ENCODE measurements at places on chromosomes 5 and 9.
A peak's percentile ranks its signal among the peaks of the same experiment; 100 is the strongest.

DNA sequence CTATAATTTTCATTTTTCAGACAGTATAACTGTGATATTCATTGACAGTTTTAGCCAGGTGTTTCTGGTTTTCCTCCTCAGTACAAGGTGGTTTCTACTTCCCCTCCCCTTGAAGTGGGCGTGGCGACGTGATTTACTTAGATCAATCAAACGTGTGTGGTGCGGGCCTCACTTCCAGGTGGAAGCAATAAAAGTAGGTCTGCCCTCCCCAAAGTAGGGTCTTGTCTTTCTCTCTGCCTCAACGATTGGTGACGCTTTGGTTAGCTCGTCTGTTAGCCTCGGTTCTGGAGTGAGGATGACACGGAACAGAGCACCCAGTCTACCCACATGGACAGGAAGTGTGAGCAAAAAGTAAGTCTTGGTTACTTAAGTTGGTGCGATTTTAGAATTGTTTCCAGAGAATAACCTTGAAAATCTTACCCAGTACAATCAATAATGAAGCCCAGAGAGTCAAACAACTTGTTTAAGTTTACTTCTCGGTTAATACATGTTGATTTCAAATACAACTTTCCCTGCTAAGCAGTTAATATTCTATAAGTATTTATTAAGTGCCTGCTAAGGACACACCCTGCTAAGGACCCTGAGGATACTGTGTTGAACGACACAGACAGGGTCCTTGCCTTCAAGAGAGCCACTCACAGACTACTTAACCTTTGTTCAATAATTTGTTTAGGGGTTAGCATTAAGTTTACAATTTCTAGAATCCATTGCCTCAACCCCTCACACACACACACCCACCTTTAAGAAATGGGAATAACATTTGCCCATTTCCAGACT, 48.4 kb downstream of the COX7C start:
- no peak for DNase-seq

DNA sequence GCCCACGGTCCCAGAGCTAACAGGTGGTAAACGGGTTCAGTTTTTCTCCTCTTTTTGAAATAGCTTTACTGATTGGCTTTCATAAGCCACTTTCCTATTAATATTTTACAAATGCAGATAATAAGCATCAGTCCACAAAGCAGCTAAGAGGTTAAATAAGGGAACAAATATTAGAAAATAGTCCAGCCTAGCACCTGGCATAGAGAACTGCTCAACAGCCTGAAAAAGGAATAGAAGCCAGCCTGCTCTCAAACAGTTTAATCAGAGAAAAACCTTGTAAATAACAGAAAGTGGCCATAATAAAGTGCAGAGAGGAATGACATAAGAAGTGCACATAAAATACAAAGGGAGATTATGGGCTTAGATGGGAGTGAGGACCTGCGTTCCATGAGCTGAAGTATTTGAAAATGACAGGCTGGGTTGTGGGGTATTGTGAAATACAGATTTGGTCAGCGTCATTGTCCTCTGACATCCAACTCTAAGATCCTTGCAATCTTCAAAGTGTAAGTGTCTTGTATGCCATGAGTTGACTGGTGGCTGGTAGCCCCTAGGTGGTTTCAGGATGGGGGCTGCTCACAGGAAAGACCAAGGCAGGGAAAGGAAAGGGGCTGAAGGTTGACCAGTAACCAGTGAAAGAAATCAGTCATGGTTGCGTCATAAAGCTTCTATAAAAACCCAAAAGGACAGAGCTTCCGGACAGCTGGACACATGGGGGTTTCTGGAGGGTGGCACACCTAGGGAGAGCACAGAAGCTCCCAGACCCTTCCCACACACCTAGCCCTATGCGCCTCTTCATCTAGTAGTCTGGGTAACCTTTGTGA, 32.4 kb downstream of the MYO10 start:
- no peak for DNase-seq

DNA sequence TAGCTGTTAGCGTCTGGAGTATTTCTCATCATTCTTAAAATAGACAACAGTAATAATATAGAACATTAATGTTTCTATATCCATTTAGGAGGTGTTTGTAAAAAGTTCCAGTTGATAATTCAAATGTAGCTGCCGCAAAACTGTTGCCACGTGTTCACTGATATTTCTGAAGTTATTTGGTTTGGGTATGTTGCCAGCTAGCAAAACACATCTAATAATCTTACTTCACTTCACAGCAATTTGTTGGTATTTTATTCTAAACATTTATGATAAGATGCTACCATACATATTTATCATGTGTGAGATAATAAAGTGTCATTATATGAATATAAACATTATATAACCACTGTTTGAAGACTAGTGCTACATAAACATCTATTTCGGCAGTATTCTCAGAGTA, 101.6 kb downstream of the CDH12 start:
- DNase-seq: no peak

DNA sequence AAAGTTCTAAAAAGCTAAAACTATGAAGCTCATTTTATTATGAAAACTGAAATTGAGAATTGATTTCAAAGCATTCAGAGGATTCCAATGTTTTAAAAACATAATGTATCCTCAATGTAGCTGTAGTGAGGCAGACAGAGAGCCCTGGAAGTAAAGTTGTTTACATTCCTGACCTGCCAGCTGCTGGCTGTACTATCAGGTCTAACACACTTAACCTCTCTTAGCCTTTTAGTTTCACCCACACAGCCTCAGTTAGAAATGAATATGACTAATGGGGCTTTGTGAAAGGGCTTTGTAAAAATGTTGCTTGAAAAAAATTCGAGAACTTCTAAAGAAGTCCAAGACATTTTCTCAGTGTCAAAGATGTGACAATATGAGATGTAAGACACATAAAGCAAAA, 122.6 kb downstream of the FBXL17 start:
- DNase-seq: no peak

- DNase-seq: no peak
Measured at GRCh38 chr9:118809160-118809625, 560.0 kb downstream of the BRINP1 start.

DNA sequence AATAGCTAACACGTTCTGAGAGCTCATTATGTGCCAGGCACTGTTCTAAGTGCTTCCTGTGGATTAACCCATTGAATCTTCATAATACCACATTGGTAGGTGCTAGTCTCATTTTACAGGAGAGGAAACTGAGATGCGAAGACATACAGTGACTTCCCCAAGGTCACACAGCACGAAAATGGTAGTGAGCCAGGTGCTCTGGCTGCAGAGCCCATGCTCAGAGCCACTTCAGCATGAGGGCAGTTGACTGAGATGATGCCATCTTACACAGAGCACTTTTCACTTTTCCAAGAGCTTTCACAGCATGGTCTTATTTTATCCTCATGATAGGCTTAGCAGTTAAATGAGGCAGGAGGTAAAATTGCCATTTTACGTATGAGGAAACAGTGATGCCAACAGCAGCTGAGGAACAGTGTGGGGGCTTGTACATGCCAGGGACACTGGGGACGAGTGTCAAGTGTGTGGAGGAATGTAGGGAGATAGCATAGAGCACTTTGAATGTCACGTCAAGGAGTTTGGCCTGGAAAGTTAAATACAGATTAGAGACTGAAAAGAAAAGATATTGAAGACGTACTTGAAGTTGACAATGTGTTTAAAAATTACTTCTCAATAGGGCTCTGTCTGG, 180.0 kb downstream of the KIF4B start:
- DNase-seq: no peak

GRCh38 chr5:78587775-78588291, 60.7 kb downstream of the LHFPL2 start:
- no peak for DNase-seq

- no peak for DNase-seq
Measured at GRCh38 chr5:118236108-118236849, 752.1 kb downstream of the DTWD2 start.

DNA sequence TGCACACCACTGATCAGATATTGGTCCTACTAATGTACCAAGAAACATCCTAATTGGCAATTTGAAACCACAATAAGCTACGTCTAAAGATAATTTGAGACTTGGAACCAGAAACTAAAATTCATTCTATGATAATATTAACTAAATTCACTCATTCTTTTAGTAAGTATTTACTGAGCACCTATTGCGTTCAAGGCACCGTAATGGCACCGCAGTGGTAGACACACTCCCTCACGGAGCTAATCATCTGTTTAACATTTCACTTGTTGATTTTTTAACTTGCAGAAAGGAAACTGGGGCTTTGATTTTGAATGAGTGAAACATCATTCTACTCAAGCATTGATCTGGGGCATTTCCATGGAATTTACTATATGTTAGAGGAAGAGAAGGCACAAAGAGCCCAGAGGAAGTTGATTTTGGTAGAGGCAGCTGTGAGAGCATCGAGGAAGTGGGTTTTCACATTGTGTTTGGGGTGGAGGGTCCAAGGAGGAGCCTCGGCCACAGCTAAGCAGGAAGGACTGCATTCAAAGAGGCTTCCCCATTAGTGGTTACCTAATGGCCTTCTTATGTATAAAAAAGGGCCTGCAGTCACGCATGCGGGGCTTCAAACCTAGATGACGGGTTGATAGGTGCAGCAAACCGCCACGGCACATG, 7.1 kb downstream of the RAPGEF1 start:
- peak; percentile 75 for DNase-seq

DNA sequence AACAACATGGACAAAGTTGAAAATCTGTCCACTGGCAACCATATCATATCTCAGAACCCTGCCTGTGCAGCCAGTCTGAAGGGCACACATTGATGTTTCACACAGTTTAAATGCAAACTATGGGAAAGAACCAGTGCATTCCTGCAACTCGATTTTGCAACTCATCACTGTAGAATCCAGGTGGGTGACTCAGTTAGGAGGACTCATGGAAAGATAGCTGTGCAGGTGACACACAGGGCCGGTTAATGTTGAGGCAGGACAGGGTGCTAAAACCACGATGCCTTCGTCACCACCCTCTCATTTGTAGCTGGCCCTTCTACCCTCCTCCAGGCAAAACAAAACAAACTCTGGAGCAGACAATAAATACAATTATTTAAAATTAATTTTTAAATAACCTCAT, 62.8 kb downstream of the TLE1 start:
- DNase-seq: no peak

GRCh38 chr5:149220750-149221149, 50.9 kb upstream of the AFAP1L1 start:
- no peak for DNase-seq

- no peak for DNase-seq
Measured at GRCh38 chr9:116073826-116074225, 79.8 kb upstream of the PAPPA start.

GRCh38 chr9:84270847-84271530, 69.6 kb downstream of the SLC28A3 start:
- DNase-seq: no peak

DNA sequence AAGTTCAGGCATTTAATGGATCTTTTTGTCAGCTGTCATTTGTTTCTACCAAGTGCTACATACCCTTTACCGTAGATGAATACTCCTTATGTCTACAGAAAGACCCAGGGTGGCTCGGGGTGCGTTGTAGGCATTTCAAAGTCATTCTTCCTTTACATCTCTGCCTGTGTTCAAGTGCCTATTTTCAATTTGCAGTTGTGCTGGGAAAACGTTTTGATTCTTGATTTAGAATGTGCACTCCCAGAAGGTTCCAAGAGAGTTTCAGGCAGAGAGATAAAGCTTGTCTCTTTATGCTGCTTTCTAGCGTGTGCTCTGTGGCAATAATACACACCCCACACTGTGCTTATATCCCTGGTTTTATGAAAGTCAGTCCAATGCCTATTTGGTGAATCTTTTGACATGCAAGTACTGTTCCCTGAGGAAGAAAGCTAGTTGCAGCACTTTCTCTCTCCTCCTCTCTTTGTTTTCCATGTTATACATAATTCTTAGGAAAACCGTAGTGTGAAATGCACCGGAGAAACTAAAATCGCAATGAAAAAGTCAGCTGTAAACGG, 828.1 kb upstream of the ZNF608 start:
- DNase-seq: no peak

DNA sequence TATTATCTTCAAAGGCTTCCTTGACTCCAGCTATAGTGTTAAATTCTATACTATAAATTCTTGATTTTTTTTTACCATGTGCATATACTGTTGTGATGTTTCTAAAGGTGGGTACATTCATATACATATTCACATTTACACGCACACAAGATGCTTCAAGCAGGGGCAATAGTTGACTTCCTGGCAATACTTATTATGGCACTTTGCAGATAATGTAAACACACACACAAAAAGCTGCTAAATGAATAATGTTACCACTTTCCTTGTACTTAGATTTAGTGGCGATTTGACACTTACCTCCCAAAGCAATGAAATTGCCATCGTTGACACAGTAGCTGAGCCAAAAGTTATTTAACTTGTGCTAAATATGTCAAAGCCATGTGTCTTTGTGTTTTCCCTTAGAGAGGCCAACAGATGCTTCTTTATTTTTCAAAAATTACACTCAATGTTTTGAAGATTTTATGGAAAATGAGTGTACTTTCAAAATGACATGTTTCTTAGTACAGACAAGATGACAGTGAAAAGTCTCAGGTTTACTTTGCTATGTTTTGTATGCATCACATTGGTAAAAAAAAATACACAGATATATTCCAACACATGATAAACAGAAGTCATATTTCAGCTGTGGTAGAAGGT, 12.2 kb upstream of the ERAP2 start:
- no peak for DNase-seq

- no peak for DNase-seq
Measured at GRCh38 chr5:91885291-91886265, 502.5 kb upstream of the ARRDC3 start.

DNA sequence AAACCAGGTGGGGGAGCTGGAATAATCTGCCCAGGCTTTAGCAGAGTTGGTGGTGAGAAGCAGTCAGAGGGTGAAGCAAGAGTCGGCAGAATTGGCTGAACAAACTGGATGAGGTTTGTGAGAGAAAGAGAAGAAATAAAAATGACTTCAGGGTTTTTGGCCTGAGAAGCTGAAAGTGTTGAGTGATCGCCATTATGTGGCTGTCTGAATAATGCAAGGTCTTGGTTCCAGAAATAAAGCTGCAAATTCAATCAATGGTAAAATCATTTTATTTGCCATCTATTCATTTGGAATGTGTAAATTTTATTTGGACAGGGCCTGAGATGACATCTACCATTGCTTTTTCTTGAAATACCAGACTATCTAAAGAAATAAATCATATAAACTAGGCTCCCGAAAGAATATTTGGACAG, 50.4 kb upstream of the DAB2 start:
- no peak for DNase-seq

DNA sequence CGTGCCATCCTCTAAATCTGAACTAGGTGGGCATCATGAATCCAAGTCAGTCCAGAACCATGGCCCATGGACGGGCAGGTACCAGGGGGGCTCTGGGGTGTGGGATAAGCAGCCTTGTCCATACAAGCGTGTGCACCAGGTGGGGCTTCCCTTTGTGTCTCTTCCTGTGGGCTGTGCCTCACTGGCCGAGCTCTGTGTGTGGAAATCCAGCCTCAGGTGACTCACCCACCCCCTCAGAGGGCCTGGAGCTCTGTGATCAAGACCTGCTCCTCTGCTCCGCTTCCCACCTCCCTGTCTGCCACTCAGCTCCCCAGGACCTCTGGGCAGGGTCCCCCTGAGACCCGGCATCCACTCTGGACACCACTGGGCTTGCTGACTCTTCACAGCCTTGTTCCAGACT, 33.0 kb downstream of the GADD45G start:
- DNase-seq: no peak

GRCh38 chr5:160727296-160727997, 124.6 kb downstream of the ATP10B start:
- no peak for DNase-seq

- no peak for DNase-seq
Measured at GRCh38 chr5:175325681-175326080, 118.3 kb downstream of the DRD1 start.

- no peak for DNase-seq
Measured at GRCh38 chr5:123879071-123879470, 367.1 kb downstream of the CSNK1G3 start.

GRCh38 chr9:71668717-71669116, 99.6 kb downstream of the CEMIP2 start:
- DNase-seq: no peak

- no peak for DNase-seq
Measured at GRCh38 chr9:82354279-82354659, 365.7 kb downstream of the SPATA31D1 start.
